ENCODE measurements at places on chromosomes 7 and 10. TPM values are rescaled to one million over a fixed set of nuclear protein-coding genes. Genes with fewer than 3 reads are reported as not detected.

TEX36 gene
- not detected for total RNA-seq

IFIT3 gene
- 16.1 TPM for total RNA-seq

WIPF3 gene
- not detected for total RNA-seq

ZNF789 gene
- 1.8 TPM for total RNA-seq

PDK4 gene
- 128 TPM for total RNA-seq

GOLGA7B gene
- not detected for total RNA-seq

OPN1SW gene
- total RNA-seq: not detected

TEX47 gene
- total RNA-seq: not detected

ADAMTS14 gene
- total RNA-seq: 0.50 TPM

AMPH gene
- total RNA-seq: 6.3 TPM

TLX1 gene
- total RNA-seq: not detected

AKR1C4 gene
- total RNA-seq: not detected

MEOX2 gene
- 2.9 TPM for total RNA-seq

ARMC3 gene
- not detected for total RNA-seq

ZNF273 gene
- 2.3 TPM for total RNA-seq

PNLIPRP3 gene
- total RNA-seq: not detected

MMD2 gene
- total RNA-seq: not detected

HDAC9 gene
- 1.1 TPM for total RNA-seq

BICC1 gene
- total RNA-seq: 105 TPM

WDFY4 gene
- total RNA-seq: not detected

C10orf71 gene
- not detected for total RNA-seq

BAMBI gene
- 12.0 TPM for total RNA-seq

FGFR2 gene
- total RNA-seq: not detected

GCK gene
- 0.69 TPM for total RNA-seq

PDLIM1 gene
- 185 TPM for total RNA-seq

LBX1 gene
- total RNA-seq: not detected

DNTT gene
- not detected for total RNA-seq

NKX2-3 gene
- not detected for total RNA-seq

IGF2BP3 gene
- 17.7 TPM for total RNA-seq

TCAF1 gene
- 56.9 TPM for total RNA-seq

ADAM12 gene
- total RNA-seq: 18.3 TPM

CDC14C gene
- not detected for total RNA-seq

GIMAP8 gene
- 0.62 TPM for total RNA-seq
